ENCODE measurements at places on chromosomes 5 and 9. TPM values are rescaled to one million over a fixed set of nuclear protein-coding genes. Genes with fewer than 3 reads are reported as not detected.

Gene PCDHGB3
- 3.8 TPM for total RNA-seq

Gene GPR150
- total RNA-seq: 0.22 TPM

GRCh38 chr9:107739601-107740082 lies 250.1 kb upstream of the KLF4 start:
- DNase-seq: peak; percentile 20

- DNase-seq: no peak
These were observed 51.9 kb upstream of the COL5A1 start for GRCh38 chr9:134589748-134590147.

DNA sequence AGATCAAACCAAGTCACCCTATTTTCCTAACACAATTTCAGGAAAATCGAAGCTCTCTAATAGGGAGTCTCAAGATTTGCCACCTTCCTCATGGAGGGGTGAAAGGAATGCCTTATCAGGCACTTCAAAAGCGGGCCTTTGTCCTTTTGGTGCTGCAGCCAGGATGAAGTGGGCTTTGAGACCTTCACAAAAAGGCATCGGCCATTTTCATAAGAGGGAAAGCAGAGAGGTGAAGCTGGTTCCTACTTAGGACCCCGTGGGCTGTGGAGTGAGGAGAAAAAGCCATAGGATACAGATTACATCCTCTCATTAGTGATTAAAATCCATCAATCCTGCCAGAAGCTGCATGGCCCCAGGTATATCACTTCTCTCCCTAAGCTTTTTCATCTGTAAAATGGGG lies 859 bp downstream of the CDKN2AIPNL start:
- DNase-seq: no peak

GRCh38 chr9:3012842-3013241 lies 168.9 kb upstream of the PUM3 start:
- no peak for DNase-seq

All from lung microvascular endothelial cell (primary cell).